Suppressor macrophage treated with lipopolysaccharide for 4 hours (primary cell): ENCODE measurements at places on chromosomes 2 and 18.

DNA sequence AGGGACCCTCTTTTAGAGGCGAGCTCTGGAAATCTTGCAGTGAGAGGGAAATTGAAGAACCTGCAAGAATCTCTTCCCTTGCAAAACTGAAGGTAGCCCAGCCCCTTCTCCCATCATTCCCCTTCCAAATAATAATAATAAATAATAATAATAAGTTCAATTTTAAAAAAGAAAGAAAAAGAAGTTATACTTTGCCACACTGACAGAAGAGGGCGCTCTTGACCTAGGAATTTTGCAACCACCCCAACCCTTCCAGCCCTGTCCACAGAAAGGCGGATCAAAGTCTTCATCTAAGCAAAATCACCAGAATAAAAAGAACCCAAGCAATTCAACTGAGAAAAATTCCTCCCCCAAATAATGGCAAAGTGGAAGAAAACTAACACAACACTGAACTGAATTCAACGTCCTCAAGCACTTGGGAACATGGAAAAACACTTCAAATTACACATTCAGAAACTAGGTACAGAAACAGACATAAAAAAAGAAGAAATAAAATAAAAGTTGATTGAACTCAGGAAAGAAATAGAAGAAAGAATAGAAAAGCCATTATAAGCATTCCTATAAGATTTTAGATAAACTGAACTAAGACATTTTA is 98.9 kb upstream of the GLS start:
- DNase-seq: peak; percentile 76

DNA sequence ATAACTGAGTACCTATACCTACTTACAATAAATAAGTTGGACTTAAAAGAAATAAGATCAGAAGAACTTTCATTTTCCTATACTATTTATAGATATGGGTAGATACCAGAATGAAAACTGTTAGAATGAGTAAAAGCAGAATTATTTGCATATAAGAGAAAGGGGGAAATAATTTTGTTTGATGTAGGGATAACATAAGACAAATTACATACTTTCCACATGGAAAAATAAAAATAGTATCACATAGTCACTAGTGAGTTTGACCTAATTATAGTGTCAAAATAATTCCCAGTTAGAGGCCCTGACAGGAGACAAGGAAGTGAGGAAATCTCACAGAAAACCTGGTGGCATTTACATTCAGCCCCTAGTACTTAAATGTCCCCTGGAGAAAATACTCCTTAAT is 28.6 kb downstream of the KCMF1 start:
- DNase-seq: peak; percentile 59

DNA sequence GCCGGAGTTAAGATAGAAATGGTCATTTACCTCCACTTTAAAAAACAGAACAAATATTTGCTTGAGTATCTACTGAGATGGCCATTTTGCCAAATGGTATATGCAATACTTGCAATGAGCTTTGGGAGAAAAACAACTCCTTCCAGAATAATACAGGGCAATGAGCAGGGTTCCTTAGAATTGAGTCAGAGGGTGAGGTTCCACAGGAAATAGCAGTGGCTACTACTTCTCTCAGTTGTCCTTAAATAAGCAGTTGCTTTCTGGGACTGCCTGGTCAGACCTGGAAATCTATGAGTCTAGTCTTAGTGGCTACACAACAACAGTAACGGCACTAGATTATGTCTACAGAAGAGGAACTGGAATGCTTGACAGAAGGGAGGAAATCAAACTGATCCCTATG is 80.9 kb upstream of the CCDC85A start:
- DNase-seq: no peak

DNA sequence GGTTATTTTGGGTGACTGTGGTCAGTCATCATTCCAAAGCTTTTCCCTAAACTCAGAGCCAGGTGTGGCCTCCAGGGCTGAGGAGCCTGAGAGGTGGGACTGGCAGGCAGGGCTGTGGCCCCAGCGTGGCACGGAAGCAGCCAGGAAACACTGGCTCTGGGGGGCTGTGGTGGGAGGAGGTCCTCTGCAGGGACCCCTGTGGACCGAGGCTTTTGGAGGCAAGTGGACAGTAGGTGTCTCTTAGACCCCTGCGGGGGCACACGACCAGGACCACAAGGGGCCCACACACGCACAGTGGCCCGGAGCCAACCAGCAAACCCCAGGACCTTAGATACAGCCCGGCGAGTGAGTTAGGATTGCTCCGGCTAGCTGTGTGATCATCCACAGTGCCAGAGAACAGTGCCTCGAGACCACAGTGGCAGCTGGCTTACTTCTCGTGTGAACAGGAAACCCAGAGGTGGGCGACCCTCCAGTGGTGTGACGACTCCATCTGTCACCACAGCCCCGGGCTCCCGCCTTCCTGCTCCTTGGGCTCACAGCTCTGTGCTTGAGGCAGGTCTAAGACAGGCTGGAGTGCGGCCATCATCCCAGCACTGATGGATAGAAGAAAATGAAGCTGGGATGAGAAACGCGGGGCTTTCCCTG is 1.6 kb upstream of the RTP5 start:
- DNase-seq: no peak

- no peak for DNase-seq
Observed at GRCh38 chr2:163312713-163313112, 423.1 kb downstream of the FIGN start.

- peak; percentile 11 for DNase-seq
Observed at GRCh38 chr2:74333175-74333574, 10.0 kb downstream of the SLC4A5 start.

GRCh38 chr2:237092920-237093781 is 7.5 kb downstream of the COPS8 start:
- DNase-seq: no peak

- DNase-seq: no peak
Observed at GRCh38 chr2:47452761-47453160, 49.8 kb downstream of the MSH2 start.

DNA sequence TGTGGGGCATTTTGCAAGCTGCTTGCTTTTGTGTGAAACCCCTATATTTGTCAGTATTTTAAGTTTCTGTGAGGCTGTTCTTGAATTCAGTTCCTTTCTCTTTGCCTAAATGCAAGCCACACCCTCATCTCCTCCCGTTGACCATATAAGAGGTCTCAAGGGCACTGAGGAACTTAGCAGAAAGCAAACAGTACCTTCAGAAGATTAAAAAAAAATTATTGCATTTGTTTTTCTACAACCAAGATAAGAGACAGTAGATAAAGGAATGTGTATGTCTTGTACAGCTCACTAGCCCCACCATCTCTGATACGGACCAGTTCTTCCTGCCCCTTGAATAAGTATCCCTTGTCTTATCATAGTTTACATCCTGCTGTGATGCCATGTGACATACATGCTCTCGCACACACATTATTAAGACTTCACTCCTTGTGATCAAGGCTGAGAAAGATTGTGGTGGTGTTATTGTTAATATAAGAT is 64.2 kb downstream of the NPAS2 start:
- DNase-seq: no peak

DNA sequence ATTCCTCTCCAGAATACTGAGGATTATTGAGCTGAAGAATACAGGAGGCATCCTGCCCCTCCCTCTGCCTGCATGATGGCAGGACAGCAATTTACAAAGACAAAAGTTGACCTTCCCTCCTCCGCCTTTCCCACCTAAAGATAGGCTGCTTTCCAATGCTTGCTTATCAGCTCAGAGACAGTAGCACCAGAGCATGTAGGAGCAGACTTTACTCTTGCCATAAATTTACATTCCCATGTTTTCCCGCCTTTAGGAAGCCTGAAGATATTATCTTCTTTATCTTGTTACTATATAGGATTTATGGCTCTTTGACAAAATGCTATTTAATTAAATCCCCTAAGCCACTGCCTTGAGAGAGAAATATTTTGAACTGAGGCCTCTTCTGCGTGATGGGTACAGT is 135.6 kb upstream of the HNMT start:
- DNase-seq: no peak

DNA sequence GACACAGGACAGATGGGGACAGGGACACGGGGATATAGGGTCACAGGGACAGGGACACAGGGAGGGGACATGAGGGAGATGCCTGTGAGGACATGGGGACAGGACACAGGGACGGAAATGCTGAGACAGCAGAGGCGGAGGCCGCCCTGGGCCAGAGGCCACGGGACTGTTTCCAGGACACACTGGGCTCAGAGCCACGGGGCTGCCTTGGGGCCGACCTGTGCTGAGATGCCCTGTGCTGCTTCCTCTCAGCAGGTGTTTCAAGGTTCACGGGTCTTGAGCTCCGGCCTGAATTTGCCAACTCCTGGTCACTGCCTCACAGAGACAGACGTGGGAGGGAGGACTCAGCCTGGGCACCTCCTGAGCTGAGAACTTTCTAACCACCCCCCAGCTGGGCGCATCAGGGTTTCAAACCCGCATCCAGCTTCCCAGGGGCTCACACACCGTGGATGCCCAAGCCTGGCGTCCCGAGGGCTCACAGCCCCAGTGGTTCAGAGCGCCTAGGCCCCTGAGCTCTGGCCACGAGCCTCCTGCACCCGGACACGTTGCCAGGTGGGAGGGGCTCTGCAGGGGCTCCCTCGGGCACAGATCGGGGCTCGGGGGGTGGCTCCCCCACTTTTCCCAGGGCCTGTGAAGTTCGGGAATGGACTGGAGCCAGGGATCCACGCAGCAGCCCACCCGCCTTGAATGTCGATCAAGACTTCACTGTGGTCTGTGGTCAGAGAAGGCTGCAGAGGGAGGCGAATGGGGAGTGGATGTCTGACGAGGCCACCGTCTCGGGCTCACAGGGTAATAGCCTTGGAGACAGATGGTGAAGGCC is 64.1 kb downstream of the SLC66A2 start:
- no peak for DNase-seq

GRCh38 chr2:235709124-235709813 is 215.4 kb downstream of the AGAP1 start:
- no peak for DNase-seq

- no peak for DNase-seq
Observed at GRCh38 chr2:215432759-215433594, 2.9 kb downstream of the FN1 start.

DNA sequence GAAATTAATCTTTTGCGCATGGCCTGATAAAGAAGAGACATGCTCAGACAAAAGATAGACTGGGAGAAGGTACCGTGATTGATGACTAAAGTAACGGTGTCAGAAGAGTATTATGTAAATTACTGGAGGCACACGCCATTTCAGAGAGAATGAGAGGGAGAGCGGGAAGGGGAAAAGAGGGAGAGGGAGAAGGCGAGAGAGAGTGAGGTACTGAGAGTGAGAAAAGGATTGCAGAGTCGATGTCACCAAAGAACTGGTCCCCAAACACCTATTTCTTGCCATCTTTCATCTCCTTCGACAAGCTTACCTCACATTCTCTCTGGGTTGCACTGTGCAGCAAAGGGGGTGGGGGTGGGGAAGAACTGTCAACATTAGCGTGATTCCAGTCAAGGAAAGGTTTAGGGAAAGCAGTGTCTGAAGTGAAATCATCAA is 673.7 kb downstream of the BCL11A start:
- DNase-seq: no peak

DNA sequence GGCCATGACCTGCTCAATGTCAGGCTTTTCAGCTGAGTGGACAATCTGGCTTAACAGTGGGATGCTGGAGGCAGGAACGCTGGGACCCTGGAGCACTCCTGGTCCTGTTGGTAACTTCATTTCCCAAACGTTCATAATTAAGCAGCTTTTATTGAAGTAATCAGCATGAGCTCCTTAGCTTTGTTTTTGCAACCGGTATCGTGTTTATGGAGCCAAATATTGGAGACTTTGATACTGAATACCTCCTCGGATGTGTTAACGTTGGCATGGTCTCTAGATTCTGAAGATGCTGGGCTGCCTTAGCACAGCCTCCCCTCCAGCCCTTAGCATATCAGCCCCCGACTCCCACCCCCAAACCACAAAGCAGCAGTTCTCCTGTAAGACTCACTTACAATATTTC is 60.7 kb downstream of the OSR1 start:
- no peak for DNase-seq

DNA sequence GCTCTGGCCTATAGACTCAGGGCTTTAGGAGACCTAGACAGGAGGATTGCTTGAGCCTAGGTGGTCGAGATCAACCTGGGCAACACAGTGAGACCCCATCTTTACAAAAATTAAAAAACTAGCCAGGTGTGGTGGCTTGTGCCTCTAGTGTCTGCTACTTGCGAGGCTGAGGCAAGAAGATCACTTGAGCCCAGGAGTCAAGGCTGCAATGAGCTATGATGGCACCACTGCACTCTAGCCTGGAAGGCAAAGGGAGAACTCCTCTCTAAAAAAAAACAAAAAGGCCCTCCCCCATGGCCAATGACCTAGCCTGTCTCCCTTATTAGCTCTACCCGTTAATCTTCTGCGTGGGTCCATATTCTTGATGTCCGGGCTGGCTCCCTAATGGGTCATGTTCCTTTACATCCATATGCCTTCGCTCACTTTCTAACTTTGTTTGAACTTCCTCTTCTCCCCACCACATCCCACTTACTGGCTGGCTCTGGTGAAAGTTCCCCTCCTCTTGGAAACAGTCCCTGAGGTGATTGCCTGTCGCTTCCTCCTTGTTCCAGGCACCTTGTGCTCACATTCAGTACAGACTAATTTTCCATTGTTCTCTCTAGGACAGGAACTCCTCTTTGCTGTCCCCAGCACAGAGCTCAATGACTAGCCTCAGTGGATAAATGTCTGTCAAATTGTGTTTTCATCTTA is 103.0 kb downstream of the AFF3 start:
- peak; percentile 47 for DNase-seq

DNA sequence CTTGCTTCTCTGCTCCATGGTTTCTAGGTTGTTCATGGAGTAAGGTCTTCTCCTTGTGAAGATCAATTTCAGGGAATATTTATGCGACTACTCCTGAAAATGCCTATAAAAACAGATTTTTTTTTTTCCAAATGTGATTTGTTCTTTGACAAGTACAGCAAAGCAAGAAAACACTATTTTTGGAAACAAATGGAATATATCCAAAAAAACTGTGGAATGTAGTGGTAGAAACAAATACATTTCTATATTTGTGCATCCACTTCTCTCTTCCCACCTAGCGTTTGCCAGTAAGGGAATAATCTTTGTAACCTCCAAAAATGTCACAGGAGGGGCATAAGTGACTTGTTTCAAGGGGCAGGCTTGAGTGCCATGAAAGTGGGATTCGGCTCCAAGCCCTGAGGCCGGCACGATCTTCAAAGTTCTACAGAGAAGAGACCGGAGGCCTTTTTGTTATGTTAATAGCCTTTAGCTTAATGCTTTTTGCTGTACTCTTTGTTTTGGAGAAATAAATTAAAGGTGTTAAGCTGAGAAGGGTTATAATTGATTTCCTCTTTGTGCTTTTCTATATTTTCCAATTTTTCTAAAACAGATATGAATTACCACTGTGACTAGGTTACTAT is 200.6 kb downstream of the NRP2 start:
- no peak for DNase-seq

- DNase-seq: no peak
Observed at GRCh38 chr2:91839904-91840868, 3031.0 kb upstream of the TEKT4 start.
